ENCODE measurements at places on chromosomes 3 and 15.

- DNase-seq = no peak
These were observed 285 bp downstream of the NMB start for GRCh38 chr15:84657748-84658079.

DNA sequence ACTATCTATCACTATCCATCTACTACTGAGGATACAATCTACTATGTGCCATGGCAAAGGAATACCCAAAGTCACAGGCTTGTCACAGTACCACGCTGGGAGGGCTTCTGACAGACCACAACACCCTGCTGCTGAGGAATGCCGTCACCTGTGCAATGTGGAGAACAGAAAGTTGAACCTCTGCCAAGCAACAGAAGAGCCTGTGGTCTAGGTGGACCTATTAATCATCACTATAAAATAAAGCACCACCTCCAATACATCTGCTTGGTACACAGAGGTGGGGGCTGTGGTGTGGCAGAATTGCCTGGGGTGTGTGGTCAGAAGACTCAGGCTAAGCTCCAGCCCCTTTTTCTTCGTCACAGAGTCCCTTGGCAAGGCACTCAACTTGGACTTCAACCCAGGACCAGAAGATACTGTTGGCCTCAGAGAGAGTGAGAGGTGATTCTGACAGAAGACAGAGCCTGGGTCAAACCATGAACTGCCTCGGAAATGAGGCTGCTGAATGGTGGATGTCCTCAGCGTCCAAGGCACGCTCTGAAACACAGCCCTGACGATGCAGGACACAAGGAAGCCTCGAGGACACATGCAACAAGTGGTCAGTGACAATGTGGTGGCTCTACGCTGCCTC, 189.4 kb upstream of the CHRNA7 start:
- no peak for DNase-seq

GRCh38 chr15:67021455-67021854, 43.9 kb upstream of the SMAD3 start:
- DNase-seq = no peak

DNA sequence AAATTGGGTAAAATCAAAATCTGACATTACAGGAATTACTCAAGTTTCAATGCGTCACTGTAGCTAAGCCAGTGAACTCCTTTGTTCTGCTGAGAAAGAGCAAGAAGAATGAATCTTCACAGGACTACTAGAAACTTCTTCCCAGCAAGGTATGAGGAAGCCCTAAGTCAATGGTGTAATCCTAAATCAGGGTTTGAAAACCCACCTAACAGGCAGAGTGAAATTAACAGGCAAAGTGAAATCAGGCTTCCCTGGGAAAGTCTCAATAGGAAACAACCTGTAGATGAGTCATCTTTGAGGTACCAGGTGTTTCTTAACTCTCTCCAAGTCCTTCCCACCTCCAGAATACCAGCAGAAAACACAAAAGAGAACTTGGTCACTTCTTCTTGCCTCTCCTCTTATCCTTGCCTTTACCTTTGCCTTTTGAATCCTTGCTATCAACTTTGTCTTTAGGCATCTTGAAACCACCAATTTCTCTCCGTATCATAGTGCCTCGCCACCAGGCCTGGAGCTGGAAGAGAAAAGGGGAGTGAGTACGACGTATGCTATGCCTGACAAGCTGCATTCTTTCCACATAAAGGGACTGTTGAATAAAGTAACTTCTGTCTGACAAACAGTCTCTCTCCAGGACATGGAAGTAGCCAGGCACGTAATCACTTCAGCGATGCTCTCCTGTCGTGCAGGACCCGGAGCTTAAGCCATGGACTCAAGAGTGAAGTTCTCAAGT, 60.6 kb upstream of the RPL35A start:
- no peak for DNase-seq

DNA sequence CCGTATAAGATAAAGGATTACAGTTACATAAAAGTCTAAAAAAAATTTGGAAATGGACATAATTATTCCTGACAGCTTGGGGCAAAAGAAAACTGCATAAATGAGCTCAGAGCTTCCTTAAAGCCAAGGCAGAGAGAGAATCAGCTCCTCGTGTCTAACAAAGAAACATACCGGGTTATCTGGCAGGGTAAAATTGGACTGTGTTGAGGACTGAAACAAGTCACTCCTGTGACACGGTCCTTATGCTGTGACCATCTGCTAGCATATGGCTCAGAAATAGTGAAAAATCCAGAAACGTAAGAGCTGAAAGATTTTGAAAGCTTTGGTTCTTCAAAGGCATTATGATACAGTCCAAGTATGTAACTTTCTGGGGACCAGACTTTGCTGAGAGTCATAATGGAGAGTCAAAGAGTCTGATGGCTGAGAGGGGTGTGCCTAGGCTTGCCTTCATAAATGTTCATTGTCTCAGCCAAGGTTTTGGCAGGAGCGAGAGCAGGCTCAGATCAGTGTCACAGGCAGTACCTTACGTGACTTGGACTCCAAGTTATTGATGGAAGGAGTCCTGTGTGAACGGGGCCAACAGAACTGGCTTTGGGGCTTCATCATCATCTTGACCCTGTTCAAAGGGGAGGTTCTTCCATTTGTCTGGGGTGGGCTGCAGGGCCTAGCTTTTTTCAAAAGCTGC, 12.5 kb downstream of the MAP6D1 start:
- peak; percentile 91 for DNase-seq

DNA sequence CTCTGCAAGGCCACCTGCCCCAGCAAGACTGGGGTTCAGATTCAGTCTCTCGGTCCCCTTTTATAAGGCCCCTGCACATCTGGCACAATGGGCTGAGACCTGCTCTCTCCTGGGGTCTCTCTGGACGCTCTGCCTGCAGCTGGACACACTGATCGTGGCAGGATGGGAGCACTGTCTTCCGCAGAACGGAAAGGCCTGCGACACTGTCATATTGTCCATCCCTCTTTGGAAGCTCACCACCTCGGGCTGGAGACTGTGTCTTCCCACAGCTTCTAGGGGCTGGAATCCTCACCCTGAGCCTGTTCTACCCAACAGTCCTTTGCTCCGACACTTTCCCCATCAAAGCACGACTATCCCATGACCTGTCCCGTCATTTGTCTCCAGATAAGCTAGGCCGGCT, 11.5 kb upstream of the IGDCC4 start:
- DNase-seq = no peak

GRCh38 chr3:144429719-144430121, 458.1 kb downstream of the DIPK2A start:
- DNase-seq = no peak

DNA sequence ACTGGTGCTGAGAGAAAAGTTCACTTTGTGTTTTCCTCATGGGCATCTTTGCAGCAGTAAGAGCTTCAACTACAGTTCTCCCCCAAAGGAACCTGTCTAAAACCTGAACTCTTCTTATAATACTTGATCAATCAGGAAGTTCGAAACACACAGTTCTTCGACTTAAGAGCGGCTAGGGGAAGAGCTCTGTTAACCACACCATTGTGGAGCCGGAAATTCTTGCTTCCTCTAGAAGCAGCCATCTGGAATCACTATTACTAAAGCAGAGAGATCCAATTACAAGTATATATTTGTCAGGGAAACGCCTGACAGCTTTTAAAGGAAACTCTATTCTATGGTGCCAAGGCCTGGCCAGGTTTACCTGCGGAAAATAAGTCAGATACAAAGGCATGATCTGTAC, 337.3 kb upstream of the CBLB start:
- peak; percentile 96 for DNase-seq

- DNase-seq = no peak
These were observed 479 bp downstream of the LRRC2 start for GRCh38 chr3:46565607-46566039.

GRCh38 chr3:94779699-94780098, 716.8 kb downstream of the NSUN3 start:
- DNase-seq = no peak

- DNase-seq = no peak
These were observed 62.8 kb downstream of the ATP2C1 start for GRCh38 chr3:130956721-130957120.

- DNase-seq = no peak
These were observed 16.9 kb downstream of the RFTN1 start for GRCh38 chr3:16496408-16497222.

DNA sequence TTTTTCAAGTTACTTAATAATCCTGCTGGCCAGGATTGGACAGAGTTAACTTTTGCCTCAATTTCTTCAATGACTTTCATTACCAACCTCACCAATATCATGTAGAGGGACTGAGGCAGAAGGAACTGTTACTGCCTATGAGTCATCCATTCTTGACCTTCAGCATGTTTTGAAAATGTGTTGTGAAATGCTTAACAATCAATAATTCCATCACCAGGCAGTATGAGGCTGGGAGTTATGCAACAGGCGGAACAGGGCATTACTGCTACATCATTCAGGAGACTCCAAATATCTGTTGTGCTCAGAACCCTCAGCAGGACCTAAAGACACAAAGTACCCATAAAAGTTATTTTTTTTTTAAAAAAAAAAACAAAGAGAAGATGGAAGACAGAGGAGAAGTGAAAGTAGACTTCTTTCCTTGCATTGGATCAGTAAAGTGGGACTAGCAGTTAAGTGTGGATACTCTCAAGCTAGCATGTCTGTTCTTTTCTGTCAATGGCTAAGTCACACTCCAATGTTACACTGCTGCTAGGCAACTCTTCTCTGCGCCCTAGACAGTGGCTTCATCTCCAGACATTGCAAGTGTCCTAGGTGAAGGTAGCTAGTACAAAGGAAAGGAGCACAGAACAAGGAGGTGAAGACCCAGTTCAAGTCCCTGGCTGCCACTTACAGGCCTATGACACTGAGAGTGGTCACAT, 184.9 kb upstream of the LPP start:
- no peak for DNase-seq

DNA sequence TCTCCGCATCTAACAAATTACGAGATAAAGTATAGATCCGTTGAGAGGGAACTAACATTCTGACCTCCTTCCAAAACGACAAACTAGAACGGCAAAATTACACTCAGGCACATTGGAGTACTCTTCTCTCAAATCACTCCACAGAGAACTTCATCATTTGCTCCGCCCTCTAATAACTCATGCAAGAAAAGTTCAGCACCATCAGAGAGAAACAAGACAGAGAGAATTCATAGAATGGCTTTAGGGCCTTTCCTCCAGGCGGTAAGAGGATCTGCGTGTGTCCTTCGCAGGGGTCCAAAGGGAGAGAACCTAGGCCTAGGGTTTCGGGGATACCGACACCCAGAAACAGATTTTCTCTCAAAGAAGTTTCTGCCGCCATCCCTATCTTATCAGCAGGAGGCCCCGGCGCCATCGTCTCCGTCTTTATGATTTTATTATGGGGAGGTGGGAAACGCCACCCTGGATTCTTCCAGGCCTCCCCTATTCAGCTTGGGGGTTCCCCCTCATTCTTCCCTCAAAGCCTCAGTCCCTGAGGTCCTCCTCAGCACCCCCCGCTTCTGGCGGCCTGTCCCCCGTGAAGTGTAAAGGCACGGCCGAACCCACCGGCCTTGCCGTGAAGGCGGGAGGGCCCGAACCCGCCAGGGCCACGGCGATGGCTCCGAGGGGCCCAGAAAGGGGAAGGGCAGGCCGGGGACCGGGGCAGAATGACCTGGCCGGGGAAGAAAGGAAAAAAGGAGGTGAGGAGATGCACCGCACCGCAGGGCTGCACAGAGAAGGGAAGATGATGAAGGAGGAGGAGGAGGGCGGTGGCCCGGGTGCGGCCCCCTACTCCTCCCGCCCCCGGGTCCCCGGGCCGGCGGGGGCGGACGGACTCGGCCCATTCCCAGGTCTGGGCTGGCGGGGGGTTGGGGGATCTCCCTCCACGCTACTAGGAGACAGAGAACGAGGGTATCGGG, 768 bp downstream of the UBXN7 start:
- peak; percentile 62 for DNase-seq

GRCh38 chr15:88454867-88455810, 12.0 kb downstream of the MRPL46 start:
- DNase-seq = peak; percentile 95

GRCh38 chr15:33160581-33161165, 33.8 kb downstream of the FMN1 start:
- DNase-seq = no peak

DNA sequence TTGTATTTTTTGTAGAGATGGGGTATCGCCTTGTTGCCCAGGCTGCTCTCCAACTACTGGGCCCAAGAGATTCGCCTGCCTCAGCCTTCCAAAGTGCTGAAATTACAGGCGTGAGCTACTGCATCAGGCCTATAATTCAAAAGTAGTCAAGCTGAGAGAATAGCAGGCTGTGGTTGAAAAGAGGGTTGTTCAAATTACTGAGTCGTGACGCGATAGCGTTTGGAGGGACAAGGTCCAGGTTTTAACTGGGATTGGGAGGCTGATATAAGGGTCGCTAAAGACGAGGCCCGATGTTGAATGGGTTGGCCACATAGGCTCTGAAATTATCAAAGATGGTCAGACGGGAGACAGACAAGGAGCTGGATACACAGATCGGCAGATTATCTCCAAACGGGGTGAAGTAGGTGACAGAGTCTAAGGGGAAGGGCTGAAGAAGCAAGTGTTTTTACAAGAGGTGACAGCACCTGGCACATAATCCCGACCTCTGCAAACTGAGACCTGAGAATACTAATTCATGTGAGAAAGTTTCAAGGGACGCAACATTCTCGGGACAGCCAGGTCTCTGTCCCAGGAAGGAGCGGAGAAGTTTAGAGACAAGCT, 759 bp upstream of the ARID3B start:
- peak; percentile 51 for DNase-seq

DNA sequence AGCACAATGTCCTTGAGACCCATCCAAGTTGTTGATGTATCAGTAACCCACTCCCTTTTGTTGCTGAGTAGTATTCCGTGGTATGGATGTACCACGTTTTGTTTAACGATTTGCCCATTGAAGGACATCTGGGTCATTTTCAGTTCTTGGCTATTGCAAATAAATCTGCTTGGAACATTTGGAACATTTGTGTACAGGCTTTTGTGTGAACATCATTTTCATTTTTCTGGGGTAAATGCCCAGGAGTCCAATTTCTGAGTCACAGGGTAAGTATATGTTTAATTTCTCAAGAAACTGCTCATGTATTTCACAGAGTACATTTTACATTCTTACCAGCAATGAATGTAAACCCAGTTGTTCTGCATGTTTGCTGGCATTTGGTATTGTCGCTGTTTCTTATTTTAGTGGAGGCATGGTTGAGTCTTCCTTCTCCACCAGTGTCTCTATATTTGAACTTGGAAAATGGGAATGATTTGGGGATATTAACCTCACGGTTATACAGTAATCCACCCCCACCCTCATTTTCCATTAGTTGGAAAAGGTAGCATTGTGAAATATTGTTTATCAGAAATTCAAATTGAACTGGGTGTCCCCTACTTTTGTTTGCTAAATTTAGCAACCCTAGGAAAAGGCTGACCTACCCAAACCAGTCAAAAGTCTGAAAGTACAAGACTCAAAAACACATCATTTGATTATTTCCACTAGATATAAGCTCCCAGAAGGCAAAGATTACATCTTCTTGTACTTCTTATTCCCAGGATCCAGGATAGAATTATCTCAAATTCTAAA, 30.8 kb downstream of the POMGNT2 start:
- DNase-seq = no peak

- no peak for DNase-seq
These were observed 53.5 kb upstream of the VGLL3 start for GRCh38 chr3:87044409-87044808.

- no peak for DNase-seq
These were observed 116.6 kb downstream of the ST8SIA2 start for GRCh38 chr15:92510163-92510882.

GRCh38 chr3:31534065-31534425, 1.3 kb downstream of the STT3B start:
- DNase-seq = peak; percentile 13
